ENCODE measurements at places on chromosomes 5 and 9.

- DNase-seq, result peak; percentile 48
Measured at GRCh38 chr5:159286420-159287035, 23.4 kb downstream of the UBLCP1 start.

DNA sequence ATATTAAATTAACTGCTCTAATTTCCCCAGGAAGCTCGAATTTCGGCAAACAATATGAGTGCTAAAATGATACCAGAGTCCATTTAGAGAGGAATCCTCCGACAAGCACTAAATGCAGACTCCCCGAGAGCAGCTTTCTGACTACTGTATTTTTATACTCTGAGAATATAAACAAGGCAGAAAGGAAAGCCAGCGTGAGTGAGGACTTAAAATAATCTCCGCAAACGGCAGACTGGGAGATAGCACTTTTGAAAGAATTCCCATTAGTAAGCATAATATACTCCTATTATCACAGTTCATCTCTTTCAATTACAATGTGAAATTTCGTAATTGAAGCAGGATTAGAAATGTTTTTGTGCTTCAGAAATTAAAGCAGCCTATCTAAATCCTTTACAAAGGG is 269.4 kb upstream of the PANK3 start:
- no peak for DNase-seq

GRCh38 chr5:180977852-180978251 is 10.8 kb upstream of the BTNL3 start:
- DNase-seq, result no peak

DNA sequence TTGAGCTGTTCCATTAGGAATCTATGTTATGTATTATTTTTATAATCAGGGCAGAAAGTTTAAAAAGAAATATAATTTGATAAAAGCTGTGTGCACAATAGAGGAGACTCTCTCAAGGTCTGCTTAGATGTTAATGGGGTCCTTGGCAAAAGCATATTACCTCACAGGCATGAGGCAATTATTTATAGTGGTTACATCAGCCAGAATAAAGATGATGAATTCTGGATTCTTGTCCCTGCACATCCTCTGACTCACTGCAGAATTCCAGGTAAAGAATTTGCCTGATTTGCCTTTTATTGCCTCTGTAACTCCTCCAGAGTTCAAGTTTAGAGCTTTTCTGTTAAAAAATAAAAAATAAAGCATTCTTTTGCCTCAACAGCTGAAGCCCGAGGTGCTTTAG is 253.6 kb downstream of the MAST4 start:
- DNase-seq, result peak; percentile 57

- DNase-seq, result no peak
Measured at GRCh38 chr5:54469622-54470021, 14.1 kb downstream of the HSPB3 start.

DNA sequence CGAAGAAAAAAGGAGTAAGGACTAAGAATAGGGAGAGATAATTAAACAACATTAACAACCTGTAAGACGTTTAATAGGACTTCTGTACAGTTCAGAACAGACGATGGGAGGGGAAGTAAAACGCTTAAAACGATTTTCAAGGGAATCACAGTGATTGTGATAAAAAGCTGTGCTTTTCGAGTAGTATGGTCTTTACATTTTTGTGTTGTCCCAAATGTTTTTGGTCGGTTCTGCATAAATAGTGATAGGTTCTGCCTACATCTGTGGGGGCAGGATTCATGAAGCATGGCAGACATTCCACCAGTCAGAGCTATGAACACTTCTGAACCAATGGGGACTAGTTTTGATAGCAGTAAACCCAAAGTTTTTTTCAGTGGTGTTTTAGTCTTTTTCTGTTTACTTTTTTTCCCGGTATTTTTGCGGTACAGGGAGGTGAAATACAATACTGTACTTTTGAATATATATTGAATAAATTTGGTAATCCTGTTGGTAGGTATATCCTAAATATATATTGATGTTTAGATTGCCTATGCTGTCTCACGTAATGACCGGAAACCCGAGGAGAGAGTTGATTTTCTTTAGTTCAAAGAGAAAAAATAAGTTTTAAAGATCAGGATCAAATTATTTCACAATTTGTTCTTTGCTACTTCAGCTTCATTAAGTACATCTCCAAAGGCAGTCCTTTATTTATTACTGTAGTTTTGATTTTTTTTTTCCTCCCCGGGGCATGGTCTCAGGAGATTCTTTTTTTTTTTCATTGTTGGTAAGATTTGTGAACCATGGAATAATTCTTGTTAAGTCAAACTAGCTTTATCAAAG is 1.3 kb downstream of the ERBIN start:
- DNase-seq, result peak; percentile 73

GRCh38 chr9:122151267-122151828 is 8.2 kb downstream of the NDUFA8 start:
- no peak for DNase-seq

DNA sequence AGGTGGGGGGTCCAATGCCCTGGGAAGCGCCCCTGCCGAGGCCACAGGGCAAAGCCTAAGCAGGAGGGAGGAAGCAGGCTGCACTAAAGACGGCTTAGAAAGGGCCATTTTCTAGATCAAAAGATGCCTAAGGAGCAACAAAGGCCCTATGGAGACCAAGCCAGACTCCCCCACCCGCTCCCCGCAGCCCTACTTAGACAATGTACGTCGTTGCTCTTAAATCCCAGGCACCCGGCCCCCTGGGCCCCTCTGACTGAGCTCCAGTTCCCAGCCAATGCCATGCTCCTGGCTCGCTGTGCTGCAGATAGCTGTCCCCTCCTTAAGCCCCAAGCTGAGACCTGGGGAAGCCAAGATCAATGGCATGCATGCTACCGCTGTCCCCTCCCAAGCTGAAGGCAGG is 10.3 kb downstream of the IPPK start:
- no peak for DNase-seq

DNA sequence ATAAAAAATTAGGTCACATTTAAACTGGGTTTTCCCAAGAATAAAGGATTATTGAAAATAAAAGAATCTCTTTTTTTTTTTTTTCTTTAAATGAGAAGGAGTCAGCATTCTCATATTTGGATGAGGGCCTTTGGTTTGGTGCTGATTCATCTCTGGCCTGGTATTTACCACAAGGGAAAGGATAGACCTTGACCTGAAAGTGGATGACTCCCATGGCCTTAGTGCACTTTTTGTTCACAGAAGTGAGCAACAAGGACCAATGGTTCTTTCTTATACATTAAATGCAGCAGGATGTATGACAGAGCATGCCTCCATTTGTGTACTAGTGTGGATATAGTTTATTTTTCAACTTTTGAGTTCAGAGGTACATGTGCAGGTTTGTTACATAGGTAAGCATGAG is 6.9 kb downstream of the YTHDC2 start:
- DNase-seq, result peak; percentile 39

DNA sequence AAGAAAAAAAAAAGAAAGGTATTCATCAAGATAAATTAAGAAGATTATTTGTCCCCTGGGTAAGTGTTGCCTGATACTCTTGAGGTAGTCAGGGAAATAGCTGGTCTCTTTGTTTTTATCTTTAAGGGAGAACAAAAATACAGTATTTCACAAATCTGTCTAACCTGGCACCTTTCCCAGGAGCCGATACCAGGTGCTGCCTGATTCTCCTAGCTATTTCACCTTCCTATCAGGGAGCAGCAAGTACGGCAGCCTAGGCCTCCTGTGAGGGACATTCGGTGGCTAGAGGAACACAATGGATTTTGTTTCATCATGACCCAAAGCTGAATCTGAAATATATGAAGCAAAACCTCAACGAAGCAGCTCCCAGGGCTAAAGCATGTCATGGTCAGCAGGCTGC is 86.0 kb downstream of the TARS1 start:
- no peak for DNase-seq

DNA sequence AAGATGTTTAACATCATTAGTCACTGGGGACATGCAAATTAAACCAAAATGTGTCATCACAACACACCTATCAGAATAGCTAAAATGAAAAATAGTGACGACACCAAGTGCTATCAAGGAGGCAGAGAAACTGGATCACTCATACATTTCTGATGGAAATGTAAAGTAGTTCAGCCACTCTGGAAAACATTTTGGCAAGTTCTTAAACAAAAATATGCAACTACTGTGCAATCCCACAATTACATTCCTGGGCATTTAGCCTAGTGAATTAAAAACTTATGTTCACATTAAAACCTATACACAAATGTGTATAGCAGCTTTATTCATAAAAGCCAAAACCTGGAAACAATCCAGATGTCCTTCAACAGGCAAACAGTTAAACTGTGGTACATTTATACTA is 53.1 kb downstream of the SVEP1 start:
- DNase-seq, result peak; percentile 50

GRCh38 chr9:83154087-83154736 is 91.3 kb upstream of the RASEF start:
- peak; percentile 81 for DNase-seq

GRCh38 chr9:83508067-83508466 is 30.1 kb downstream of the FRMD3 start:
- DNase-seq, result peak; percentile 21

DNA sequence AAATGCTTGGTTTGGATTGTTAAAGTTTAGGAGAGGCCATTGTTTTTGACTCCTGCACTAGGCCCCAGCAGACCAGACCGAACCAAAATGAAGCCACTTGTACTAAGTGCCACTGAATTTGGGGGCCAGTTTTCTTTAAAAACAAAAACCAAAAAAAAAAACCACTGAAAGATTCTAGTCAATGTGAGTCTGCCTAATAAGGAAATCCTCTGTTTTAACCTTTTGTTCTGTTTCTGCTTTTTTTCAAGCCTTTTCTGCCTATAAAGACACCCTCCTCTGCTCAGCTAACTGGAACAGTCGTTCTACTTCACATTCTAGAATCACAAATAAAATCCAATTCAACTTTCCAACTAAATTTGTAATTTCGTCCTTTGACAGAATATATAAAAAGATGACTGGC is 64.9 kb downstream of the SERINC5 start:
- no peak for DNase-seq

DNA sequence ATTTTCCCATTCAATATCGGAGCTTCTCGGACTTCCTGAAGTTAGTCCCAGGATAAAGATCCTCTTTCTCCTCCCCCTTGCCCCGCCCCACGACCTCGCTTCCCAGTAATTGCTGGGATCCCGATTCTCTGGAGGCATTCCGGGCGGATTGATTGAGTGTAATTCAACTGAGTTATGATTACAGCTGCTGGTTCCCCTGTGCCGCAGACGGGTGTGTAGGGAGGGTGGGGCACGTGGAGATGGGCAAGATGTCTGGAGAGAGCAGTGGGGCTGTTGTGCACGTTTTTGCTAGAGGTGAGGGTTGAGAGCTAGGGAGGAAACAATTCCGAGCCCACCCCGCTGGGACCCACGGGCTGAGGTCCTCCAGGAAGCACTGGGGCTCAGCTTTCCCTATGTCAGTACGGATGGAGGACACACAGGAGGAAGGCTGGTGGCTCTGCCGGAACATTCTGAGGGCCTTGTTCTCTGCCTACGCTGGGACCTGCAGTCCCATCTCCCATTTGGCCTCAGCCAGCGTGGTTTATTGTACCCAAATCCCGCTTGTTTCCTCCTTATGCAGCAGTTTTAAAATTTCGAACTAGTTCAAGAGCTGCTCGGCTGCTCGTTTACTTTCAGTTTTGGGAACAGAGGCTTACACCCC is 2.4 kb upstream of the DMRT2 start:
- DNase-seq, result no peak

DNA sequence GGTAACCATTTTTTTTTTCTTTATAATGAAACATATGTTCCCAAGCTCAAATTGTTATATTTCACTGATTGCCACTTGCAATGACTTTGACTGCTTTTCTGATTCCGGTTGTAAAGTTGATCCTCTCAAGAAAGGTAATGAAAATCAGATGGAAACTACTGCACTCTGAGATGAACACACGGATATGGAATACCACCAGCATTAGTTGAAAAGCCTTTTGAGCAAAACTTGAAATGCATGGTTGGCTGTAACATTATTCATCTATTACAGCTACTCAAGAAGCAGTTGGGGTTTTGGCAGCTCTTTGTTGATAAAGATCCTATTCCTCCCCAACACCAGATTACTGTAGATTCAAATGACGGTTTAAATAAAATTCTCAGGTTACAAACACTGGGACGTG is 591.6 kb upstream of the DMAC1 start:
- DNase-seq, result no peak

Measured in astrocyte of the spinal cord (primary cell).